Breast epithelium (tissue), 4 donors: ENCODE measurements at places on chromosomes 3 and 15.

DNA sequence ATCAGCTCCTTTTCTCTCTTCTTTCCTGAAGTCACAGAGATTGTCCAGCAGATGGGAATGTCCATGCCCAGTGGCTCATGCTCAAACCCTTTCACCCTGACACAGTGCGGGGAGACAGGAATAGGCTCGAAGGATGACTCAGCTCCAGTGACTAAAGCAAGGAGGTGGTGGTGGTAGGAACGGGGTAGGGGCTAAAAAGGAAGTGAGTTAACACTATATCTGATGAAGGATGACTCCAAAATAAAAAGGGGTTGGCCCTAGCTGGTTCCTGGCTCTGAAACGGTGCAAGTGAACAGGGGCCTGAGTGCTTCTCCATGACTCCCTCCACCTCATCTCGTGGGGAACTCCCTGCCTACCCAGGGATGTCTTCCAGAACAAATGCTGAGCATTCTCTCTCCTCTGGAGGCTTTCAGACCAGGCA lies 167.4 kb upstream of the LPP start:
- no peaks in the 10 kb centered on the region for H3K36me3 ChIP-seq
- DNase-seq = no peak
- no peaks in the 10 kb centered on the region for H3K4me1 ChIP-seq
- no peak overlapping the region for H3K4me3 ChIP-seq

GRCh38 chr15:69434238-69434637 lies 18.4 kb upstream of the RPLP1 start:
- no peaks in the 10 kb centered on the region for H3K4me1 ChIP-seq
- no peaks in the 10 kb centered on the region for H3K27me3 ChIP-seq
- H3K27ac ChIP-seq = no peak overlapping the region
- no peaks in the 10 kb centered on the region for H3K36me3 ChIP-seq
- no peak overlapping the region for H3K4me3 ChIP-seq

GRCh38 chr15:65949011-65949410 lies 79.7 kb downstream of the RAB11A start:
- no peak for DNase-seq
- H3K27me3 ChIP-seq = no peaks in the 10 kb centered on the region
- no peaks in the 10 kb centered on the region for H3K4me1 ChIP-seq
- H3K4me3 ChIP-seq = no peak overlapping the region

- no peak for DNase-seq
- no peaks in the 10 kb centered on the region for H3K27me3 ChIP-seq
- no peak overlapping the region for H3K4me3 ChIP-seq
- no peak overlapping the region for H3K27ac ChIP-seq
- peaks cover 3% of the 10 kb centered on the region for H3K4me1 ChIP-seq
Measured at GRCh38 chr3:53773611-53774368, 72.4 kb downstream of the CHDH start.

DNA sequence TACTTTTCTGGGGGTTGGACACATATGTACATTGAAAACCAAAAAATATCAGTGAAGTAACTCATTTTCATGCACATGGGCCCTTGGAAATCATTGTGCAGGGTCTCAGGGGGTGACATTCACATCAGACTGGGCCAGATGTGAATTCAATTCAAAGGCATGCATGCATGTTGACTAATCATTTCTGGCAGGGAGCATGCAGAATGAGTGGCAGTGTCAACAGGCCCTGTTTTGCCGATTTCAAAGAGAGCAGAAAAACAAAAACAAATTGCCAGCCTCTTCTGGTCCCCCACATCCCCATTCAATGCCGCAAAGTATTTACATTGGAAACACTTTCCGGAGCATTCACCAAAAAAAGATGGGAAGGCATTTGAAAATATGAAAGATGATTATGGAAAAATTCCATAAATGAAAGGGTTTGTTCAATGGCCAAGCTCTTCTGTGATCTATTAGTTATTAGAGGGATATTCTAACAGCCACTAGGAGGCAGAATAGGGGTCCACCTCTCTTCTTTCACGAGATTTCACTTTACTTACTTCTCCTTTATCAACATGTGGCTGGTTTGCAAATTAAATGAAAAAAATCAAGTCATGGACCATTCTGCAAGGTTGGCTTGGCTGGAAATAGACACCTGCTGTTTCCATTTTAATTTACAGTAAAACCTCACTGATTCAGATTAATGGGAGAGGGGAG lies 119.9 kb upstream of the FEZF2 start:
- no peaks in the 10 kb centered on the region for H3K4me1 ChIP-seq
- no peaks in the 10 kb centered on the region for H3K36me3 ChIP-seq
- H3K27ac ChIP-seq = no peak overlapping the region
- no peaks in the 10 kb centered on the region for H3K27me3 ChIP-seq

- no peaks in the 10 kb centered on the region for H3K27me3 ChIP-seq
- DNase-seq = no peak
- H3K4me1 ChIP-seq = no peaks in the 10 kb centered on the region
- no peak overlapping the region for H3K27ac ChIP-seq
- no peak overlapping the region for H3K4me3 ChIP-seq
Measured at GRCh38 chr3:28791713-28792255, 443.2 kb upstream of the AZI2 start.

- H3K27ac ChIP-seq = no peak overlapping the region
- DNase-seq = no peak
- H3K4me1 ChIP-seq = no peaks in the 10 kb centered on the region
- peaks cover 7% of the 10 kb centered on the region for H3K27me3 ChIP-seq
Measured at GRCh38 chr3:15159501-15160136, 46.4 kb upstream of the CAPN7 start.

GRCh38 chr3:138394686-138395085 lies 39.7 kb upstream of the ESYT3 start:
- no peak for DNase-seq
- no peak overlapping the region for H3K4me3 ChIP-seq
- H3K27me3 ChIP-seq = no peaks in the 10 kb centered on the region
- H3K27ac ChIP-seq = no peak overlapping the region
- no peaks in the 10 kb centered on the region for H3K4me1 ChIP-seq
